Mesothelial cell of epicardium (in vitro differentiated cells): ENCODE measurements at places on chromosomes 11 and 22. TPM values are rescaled to one million over a fixed set of nuclear protein-coding genes. Genes with fewer than 3 reads are reported as not detected.

- no peak for DNase-seq
Measured at GRCh38 chr11:35038211-35038928, 100.6 kb upstream of the CD44 start.

- no peak for DNase-seq
Measured at GRCh38 chr11:66915866-66916265, 42.3 kb downstream of the PC start.

Gene KRTAP5-7
- total RNA-seq = 0.18 to 0.43 TPM (median 0.25 TPM) in 3 replicates

DNA sequence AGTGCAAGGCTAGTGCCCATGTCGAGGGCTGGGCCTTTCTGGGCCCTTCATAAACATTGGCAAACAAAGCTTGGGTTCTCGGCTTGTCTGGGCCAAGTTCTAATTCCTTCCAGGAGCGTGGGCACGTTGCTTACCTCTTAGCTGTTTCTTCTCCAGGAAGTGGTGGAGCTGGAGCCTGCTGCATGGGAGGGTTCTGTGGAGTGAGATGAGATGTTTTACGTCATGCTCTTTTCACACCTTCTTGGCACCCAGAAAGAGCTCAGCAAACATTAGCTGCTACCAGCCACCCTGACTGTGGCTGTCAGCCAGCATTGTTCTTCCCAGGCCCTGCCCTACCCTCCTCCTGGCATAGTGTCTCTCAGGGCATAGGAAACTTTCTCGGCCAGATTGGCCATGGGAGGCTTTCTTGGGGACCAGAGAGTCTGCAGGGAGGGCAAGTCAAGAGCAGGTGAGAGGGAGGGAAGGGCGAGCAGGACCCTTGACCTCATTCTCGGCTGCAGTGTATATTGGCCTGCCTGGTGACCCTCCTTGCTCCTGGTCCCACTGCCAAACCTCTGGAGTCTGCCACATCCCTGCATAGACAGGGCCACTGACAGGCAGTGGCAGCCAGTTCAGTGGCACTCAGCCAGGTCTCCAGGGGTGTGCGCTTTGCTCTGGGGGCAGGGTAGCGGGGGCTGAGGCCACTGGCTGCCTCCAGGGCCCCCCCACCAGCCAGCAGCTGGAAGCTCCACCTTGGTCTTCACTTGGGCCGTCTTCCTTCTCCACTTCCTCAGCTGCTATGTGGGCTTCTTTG lies 98.8 kb downstream of the BCR start:
- DNase-seq = no peak

DNA sequence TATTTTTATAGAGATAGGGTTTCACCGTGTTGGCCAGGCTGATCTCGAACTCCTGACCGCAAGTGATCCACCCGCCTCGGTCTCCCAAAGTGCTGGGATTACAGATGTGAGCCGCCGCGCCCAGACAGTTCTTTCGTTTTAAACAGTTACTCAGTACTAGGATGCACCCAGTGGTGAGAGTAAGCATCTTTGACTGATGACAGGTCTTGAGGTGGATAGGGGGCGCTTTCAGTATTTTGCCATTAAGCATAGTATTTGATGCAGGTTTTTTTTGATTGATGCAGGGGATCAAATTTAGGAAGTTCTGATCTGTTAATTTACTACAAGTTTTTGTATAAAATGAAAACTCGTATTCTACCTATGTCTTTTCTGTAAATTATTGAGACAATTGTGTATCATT lies 13.2 kb upstream of the TRIM34 start:
- DNase-seq = no peak

DNA sequence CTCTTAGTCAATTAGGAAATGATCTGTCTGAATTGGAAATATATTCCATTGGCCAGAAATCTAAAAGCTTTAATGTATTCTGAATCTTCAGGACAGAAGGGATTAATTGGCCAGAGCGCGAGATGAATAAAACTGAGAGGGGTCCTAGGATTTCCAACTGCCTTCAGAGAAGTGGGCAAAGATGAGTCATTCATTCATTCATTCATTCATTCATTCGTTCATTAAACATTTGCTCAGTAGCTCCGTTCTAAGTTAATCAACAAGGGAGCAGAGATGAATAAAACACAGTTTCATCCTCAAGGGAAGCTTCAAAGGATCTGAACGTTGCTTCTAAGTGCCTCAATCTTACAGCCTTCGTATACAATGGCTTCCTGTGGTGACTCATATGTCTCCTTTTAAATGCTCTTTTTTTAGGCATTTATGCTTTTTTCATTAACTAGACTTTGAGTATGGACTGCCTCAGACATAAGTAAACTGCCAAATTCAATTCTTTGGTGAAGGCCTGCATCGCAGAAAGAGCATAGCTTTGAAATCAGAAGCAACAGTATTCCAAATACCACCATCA lies 537.4 kb upstream of the CCDC90B start:
- no peak for DNase-seq

Gene CD44
- 1.7 to 2.9 TPM (median 1.9 TPM) in 3 replicates for total RNA-seq

Gene MPZL2
- 32.3 to 36.9 TPM (median 32.8 TPM) in 3 replicates for total RNA-seq

DNA sequence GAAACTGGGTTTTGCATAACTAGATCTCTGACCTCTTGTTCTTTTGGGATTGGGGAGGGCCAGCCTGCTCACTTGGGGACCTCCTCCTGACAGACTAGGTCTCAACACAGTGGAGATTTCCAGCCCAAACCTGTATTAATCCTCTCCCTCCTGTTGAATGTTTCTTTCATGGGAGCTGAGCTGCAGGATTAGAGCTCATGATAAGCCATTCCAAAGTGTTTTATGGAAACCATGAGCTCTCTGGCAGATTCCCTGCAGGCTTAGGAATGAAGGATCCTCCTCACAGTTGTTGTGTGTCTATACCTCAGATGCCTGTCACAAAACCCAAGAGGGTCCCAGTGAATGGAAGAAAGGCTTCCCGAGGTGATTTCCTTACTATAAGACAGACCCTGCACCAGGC lies 248.4 kb upstream of the B3GAT1 start:
- no peak for DNase-seq

DNA sequence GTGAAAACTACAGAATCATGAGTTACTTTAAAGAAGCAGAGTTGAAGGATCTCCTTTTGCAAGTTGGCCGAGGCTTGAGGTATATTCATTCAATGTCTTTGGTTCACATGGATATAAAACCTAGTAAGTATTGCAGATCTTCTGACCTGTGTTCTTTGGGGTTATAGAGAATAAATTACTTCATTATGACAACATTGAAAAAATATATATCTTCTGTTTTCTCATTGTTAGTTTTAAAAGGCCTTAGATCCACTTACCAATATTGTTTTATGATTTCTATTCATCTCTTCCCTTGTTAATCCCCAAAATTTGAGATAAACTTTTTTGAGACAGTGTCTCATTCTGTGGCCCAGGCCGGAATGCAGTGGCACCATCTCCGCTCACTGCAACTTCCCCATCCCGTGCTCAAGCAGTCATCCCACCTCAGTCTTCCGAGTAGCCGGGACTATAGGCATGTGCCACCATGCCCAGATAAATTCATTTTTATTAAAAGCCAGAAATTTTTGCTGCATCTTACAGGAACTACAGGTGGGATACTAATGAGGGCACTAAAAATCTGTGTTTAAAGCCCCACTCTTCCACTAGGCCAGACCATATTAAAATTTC lies 8.2 kb downstream of the WEE1 start:
- DNase-seq = no peak

- DNase-seq = no peak
Measured at GRCh38 chr11:47586098-47586855, at the start of gene FAM180B. Gene FAM180B, plus strand, starts transcription at chr11:47586678. Its CDS starts 91 bp downstream, at chr11:47586769.

Gene MS4A15
- 0.13 to 0.42 TPM (median 0.18 TPM) in 3 replicates for total RNA-seq

- DNase-seq = no peak
Measured at GRCh38 chr11:133787379-133788141, 57.8 kb downstream of the SPATA19 start.

Gene FADD
- 20.8 to 21.7 TPM (median 20.9 TPM) in 3 replicates for total RNA-seq

DNA sequence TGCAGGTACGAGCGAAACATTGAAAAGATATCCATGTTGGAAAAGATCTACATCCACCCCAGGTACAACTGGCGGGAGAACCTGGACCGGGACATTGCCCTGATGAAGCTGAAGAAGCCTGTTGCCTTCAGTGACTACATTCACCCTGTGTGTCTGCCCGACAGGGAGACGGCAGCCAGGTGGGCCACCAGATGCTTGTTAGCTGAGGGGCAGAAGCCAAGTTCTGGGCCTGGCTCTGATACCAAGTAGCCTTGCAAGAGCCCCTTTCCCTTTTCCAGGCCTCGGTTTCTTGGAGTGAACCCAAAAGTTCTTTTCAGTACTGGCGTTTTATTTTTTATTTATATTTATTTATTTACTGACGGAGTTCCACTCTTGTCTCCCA lies 9.6 kb downstream of the F2 start:
- DNase-seq = no peak

- no peak for DNase-seq
Measured at GRCh38 chr11:123145220-123145619, 49.8 kb downstream of the CLMP start.

Gene MYRF
- 401 to 436 TPM (median 428 TPM) in 3 replicates for total RNA-seq

GRCh38 chr22:39946503-39947219 lies 13.5 kb upstream of the TMA7B start:
- no peak for DNase-seq

DNA sequence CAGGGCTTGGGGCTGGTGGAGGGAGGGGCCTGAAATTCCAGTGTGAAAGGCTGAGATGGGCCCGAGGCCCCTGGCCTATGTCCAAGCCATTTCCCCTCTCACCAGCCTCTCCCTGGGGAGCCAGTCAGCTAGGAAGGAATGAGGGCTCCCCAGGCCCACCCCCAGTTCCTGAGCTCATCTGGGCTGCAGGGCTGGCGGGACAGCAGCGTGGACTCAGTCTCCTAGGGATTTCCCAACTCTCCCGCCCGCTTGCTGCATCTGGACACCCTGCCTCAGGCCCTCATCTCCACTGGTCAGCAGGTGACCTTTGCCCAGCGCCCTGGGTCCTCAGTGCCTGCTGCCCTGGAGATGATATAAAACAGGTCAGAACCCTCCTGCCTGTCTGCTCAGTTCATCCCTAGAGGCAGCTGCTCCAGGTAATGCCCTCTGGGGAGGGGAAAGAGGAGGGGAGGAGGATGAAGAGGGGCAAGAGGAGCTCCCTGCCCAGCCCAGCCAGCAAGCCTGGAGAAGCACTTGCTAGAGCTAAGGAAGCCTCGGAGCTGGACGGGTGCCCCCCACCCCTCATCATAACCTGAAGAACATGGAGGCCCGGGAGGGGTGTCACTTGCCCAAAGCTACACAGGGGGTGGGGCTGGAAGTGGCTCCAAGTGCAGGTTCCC lies at the start of gene APOC3:
APOC3 (plus strand) TSS at position 383 of the 659 bp plus-strand sequence. CDS start 676 bp downstream, outside the sequence.
- no peak for DNase-seq

DNA sequence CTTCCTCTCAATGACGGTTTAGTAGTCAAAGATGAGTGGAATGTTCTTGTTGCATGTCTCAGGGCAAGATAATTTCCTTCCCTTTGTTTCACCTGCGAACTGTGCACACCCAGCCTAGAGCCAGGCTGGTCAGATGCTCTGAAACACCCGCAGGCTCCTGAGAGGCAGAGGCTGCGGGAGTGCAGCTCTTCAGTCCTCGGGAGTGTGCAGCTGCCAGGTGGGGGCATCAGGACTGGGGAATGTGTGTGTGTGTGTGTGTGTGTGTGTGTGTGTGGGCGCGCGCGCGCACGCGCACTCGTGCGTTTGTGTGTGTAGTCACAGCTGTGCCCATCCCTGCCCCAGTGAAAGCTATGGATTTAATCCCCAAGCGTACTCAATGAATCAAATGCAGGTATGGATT lies 136.2 kb upstream of the NTM start:
- DNase-seq = no peak

Gene LIPT2
- 6.4 to 9.1 TPM (median 8.7 TPM) in 3 replicates for total RNA-seq
